Stimulated activated CD8-positive, alpha-beta memory T cell treated with anti-CD3 and anti-CD28 coated beads, Interleukin-4, amount 100 ng/mL, for 4 hours (primary cell): ENCODE measurements at places on chromosomes 7 and 10.

DNA sequence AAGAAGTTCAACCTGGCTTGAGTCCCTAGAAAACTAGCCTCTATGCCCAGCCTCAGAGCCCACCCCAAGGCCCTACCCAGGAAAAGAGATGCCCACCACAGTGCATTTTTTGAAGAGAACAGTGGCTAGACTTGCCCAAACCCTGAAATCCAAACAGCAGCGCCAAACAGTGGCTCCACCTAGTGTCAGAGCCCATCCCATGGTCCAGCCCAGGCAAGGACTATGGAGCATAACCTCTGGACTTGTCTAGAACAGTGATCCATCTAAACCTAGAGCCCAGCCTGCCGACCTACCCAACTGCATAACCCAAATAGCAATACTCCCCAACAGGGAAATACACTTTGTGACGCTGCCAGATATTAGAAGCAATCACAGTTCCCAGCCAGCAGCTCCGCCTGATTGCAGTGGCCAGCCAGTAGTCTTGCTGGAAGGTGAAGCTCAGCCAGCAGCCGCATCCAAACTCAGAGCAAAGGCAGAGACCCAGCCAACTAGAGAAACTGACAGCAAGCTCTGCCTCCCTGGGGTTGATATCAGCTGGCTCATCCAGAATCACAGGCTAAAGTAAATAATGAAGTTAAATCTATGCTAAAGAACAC is 44.5 kb downstream of the HBP1 start:
- DNase-seq, result no peak

DNA sequence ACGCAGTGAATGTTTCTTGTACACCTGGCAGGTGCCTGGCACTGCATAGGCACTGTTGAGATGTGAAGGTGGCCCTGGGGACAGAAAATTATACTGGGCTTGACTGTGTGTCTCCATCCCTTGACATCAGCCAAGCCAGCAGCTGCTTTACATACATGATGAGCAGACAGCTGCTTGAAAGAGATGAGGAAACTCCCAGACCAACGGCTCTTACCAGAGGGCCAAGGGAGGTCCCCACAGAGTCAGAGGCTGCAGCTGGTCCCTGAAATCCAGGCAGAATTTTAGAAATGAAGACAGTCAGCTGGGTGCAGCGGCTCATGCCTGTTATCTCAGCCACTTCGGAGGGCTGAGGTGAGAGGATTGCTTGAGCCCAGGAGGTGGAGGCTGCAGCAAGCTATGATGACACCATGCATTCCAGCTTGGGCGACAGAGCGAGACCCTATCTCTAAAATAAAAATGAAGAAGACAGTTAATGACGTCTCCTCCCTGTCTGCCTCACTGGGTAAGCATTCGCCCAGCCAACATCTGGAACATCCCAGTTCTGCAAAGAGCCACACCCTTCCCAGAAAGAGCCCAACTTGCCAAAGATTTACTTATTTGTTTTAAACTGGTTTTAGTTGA is 17.6 kb downstream of the LIMK1 start:
- DNase-seq, result no peak

DNA sequence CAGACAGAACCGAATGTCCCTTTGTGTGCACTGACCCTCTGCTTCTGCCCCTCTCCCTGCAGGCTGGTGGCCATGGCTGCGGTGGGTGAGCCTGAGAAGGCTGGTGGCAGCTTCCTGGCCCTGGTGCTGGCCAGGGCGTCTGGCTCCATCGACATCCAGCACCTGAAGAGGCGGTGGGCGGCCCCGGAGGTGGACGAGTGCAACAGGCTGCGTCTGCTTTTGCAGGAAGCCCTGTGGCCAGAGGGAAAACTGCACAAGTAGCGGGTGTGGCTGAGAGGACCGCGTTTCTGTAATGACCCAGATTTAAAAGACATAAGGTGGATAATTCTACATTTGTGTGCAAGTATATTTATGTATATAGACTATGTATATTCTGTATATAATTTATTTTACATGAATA is 89.2 kb downstream of the DYNC2I1 start:
- no peak for DNase-seq

- DNase-seq, result no peak
Observed at GRCh38 chr7:141986923-141987322, 8.8 kb upstream of the MGAM start.

DNA sequence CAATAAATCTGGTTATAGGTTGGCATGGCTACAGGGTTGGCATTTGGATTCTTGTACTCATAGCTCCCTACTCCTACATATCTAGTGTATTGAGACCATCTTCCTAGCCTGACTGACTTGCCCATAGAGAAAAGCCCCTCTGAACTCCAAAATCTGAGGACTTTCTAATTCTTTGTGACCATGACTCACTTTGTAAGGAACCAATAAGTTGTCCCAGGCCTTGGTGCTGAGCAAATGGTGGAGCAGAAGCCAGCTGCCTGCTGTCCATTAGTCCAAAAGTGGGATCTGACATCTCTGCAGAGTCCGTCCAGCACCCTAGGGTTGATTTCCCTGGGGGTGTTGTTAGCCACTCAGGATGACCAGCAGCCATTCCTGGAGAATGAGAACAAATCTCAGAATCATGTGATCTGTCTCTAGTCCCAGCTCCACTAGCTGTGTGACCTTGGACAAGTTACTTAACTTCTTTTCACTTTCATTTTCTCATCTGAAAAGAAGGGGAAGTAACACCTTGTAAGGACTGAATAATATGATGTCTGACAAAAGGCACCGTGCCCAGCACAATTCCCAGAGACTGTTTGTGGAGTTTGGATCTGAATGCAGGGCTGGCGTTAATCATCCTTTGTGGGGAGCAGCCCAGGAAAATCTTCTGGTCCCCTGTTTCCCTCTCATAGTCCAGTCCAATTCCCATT is 44.1 kb downstream of the MTURN start:
- DNase-seq, result no peak

DNA sequence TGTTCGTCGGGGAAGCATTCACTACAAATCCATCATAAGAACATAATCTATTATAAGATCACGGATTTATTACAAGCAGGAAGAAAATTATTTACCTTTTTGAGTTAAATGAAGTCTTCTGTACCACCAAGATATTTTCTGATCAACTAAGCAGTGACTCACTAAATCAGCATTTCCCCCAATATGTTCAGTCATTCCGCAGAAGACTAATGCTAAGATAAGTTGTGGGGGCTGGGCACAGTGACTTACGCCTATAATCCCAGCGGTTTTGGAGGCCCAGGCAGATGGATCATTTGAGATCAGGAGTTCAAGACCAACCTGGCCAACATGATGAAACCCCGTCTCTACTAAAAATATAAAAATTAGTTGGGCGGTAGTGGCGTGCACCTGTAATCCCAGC is 144.2 kb upstream of the EGR2 start:
- no peak for DNase-seq

GRCh38 chr7:135763261-135763660 is 14.6 kb upstream of the FAM180A start:
- no peak for DNase-seq

DNA sequence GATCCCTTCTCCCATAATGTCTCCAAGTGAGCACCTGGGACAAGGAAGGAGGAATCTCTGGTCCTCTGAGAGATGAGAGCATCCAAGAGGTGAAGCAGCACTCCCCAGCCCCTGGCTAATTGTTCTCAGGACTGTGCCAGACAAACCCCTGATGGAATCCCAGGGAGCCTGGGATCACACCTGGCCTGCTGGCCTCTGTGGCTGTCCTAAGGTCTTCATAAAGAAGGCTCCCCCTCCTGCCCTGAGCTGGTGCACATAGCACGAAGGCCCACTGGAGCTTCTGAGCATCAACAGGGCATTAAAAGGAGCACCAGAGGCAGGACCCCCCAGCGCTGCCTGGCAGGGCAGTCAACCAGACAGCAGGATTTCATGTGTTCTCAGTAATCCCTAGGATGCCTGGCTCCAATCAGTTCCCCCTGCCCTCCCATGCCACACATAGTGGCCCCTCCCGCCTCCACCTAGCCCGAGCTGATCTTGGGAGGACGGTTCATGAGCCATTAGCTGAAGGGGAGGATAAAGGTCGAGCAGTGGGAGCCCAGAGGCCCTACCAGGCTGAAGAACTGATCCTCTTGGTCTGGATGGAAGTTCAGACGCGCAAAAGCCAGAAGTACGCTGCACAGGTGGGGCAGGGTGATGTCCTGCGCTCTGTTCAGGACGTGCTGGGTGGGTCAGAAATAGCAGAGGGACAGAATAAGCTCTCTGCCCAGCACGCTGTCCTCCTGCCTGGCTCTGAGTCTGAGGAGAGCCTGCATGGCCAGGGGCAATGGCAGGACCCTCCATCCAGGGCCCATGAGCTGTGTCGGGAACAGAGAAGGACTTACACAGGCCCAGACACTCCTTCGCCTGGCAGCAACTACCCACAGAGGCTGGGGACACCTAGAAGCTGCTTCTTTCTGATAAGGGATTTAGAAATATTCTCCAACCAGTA is 8.4 kb downstream of the TBRG4 start:
- no peak for DNase-seq

DNA sequence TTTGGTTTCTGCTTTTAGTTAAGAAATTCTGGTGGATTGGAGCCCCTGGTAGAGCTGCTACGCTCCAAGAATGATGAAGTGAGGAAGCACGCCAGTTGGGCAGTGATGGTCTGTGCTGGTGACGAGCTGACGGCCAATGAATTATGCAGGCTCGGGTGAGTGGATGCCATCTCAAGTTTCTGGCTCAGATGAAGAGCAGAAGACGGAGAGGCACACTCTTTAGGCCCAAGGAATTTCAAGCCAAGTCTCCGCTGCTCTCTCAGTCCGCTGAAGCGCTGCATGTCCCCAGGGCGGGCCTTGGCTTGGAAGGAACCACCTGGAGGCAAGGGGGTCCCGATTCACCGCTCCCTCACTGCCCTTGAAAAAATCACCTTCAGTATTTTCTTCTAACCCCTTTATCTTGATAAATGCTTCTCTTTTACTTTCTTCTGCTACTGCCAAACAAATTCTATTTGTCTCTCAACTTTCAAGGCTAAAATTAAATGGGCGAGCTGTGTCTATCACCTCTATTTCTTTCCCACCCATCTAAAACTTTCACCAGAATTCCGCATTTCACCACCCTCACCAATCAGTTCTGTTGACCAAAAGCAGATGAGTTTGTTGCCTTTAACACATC is 74.2 kb downstream of the ARMC3 start:
- DNase-seq, result no peak

DNA sequence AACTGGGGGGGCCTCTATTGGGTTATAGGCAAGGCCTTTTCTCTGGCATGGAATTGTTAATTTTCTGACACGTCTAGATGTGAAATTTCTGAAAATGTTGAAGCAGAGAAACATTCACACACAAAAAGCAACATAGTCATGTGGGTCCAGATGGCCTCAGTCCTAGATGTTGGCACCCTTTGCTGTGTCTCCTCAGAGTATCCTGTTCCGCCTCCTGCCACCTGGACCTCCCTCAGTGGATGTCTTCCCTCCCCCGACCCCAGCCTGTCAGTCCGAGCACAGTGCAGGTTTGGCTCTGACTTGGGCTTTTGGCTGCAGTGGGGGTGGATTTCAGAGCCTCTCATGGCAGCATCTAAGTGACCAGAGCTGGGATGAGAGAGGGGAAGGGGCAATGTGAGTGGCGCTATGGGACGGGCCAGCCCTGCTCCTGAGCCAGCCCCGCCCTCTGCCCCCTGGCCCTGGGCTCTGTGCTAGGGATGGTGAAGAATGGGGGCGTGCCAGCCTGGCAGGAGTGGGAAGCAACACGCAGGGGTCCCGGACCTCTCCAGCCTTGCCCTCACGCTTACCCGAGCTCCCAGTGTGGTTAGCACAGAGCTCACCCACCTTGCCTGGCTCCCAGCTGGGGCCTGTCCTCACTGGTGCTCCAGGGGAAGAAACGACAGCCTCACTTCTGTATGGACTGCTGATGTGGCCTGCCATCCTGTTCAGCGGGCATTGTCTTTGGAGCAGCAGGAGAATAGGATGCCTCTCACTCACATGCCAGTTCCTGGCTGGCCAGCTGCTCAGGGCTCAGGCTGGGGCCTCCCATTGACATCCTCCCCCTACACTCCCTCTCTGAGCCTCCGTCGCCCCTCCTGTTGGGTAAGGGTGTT is 6.2 kb downstream of the ATP6V0E2 start:
- no peak for DNase-seq

- DNase-seq, result no peak
Observed at GRCh38 chr7:100189061-100189460, 11.3 kb downstream of the STAG3 start.

- DNase-seq, result no peak
Observed at GRCh38 chr7:15503603-15504290, 58.1 kb downstream of the AGMO start.

DNA sequence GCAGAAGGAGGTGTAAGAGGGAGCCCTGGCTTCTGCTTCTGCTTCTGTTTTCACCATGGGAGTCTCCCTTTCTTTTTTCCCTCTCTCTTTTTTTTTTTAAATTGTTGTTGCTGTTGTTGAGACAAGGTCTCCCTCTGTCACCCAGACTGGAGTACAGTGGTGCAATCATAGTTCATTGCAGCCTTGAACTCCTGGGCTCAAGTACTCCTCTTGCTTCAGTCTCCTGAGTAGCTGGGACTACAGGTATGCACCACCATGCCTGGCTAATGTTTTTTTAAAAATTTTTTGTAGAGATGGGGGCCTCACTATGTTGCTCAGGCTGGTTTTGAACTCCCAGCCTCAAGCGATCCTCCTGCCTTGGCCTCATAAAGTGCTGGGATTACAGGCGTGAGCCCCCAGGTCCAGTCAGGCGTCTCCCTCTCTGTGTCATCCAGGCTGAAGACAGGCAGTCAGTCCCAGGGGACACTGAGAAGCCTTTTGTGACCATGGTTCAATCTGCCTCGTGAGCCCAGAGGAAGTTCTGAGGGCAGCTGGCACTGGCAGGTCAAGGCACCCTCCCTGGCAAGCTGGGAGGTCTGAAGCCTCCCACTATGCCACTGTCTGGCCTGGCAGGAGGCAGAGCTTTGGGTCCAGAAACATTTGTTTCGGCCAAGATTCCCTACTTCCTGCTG is 33.6 kb upstream of the NPFFR1 start:
- no peak for DNase-seq

DNA sequence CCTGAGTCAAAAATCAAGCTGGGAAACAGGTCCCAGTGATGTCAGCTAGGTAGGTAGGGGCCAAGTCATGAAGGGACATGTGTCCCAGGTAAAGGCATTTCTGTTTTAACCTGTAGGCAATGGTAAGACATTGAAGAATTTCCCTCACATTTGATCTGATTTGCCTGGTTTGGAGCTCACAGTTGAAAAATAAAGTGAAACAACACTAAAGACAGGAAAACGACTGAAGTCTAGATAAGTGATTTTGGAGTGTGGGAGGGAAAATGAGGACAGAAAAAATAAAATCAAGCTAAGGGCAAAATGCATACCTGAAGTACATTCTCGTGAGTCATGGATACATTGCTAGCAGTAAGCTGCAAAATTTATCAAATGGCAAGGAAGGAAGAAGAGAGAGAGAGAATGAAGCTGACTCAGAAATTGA is 169.9 kb downstream of the SKIDA1 start:
- no peak for DNase-seq

- no peak for DNase-seq
Observed at GRCh38 chr7:140577651-140578050, 63.0 kb downstream of the DENND2A start.

DNA sequence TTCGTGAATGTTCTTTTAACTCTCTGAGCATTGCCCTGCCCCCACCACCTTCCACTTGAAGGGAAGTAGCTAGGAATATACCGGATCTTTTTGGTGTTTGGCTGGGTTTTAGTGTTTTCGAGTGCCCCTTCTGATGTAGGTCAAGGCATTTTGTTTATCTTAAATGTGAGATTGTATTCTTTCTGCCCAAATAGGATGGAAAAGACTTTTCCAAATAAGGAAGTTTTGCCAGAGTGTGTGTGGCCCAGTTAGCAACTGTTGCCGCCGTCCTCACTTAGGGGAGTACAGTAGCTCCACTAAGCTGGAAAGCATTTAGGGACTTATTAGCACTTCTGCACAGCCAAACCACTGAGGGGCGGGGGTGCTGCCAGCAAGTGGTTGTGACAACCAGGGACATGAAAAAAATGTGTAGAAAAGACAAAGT is 29.8 kb upstream of the VCL start:
- no peak for DNase-seq
